ENCODE measurements at places on chromosomes 2 and 18.

DNA sequence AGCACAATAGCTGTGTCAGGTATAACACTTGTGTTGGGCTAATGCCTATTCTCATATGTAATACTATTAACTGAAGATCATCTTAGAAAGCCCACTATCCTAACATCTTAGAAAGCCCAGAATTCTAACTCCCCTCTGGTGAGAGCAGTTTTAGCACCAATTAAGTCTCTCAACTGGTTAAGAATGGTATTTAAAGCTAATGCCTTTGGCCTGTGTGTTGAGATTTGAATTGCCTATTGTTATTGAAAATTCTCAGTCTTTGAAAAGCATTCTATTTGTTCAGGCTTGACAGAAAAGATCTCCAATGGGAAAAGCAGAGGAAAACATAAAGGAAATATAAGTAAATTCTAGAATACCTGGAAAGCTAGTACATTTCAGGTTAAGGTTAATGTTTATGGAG is 352.5 kb downstream of the ARHGAP15 start:
- DNase-seq, result no peak

- no peak for DNase-seq
These were observed 1166.5 kb upstream of the NXPH2 start for GRCh38 chr2:139946690-139947089.

DNA sequence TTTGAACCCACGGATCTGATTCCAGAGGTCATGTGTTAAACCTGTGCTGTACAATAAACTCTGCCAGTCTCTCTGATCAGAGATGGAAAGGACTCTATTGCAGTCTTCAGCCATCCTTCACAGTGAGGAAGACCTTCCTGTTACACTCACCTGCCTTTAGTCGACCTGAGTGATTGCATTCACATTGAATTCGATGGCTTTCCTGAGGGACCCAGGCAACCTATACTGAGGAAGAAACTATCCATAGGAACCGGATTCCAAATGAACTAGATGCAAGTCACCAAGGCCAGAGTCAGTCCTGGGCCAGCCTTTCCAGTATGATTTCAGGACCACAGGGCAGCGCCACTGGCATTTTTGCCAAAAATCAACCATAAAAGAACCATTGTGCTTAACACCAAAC is 56.8 kb downstream of the PKDCC start:
- no peak for DNase-seq

DNA sequence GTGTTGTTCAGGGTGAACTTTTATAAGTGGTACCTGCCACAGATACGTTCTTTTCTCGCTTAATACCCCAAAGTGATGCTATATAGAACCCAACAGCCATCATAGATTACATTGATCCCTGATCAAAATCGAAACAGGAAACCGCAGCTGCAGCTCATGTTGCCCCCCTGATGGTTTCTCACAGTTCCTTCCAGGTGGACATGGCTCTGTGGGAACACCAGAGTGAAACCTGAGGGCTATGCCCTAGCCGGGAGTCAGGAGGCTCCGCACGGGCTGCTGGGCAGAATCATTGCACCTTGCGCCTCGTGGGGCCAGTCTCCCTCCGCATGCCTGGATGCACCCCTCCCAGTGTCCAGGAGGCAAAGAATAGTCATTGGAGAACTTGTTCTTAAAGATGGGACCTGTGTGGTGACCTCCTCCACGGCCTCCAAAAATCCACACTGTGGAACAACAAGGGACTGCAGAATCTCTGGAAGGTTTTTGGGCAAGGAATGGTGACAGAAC is 61.8 kb downstream of the CRACDL start:
- DNase-seq, result no peak

- DNase-seq, result no peak
These were observed 593.2 kb upstream of the ZNF804A start for GRCh38 chr2:184004948-184005672.

GRCh38 chr2:235766278-235766677 is 272.4 kb downstream of the AGAP1 start:
- DNase-seq, result peak; percentile 75

GRCh38 chr18:50642439-50642838 is 82.6 kb downstream of the MAPK4 start:
- no peak for DNase-seq

- no peak for DNase-seq
These were observed 57.8 kb upstream of the CCDC141 start for GRCh38 chr2:179107737-179108136.

DNA sequence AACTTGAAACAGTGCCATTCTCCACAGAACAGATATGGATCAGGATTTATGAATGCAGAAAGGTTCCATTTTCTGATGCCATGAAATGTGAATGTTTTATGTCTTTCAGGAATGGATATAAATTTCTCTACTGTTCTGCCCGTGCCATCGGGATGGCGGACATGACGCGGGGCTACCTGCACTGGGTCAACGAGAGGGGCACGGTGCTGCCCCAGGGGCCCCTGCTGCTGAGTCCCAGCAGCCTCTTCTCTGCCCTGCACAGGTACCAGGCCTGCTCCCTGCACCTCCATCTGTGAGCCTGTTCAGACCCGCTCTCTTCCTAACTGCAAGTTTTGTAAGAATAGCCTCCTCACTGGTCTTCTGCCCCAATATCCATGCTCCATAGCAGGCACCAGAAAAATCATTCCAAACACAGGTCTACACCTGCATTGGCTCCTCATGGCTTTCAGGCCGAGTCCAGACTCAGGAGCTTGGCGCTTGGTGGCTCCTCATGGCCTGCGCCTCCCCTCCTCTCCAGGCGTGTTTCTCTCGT is 68.6 kb downstream of the LPIN1 start:
- DNase-seq, result no peak

- DNase-seq, result no peak
These were observed 153.0 kb downstream of the SEPTIN10 start for GRCh38 chr2:109460553-109461324.

GRCh38 chr2:177394594-177394973 is 2.0 kb downstream of the AGPS start:
- no peak for DNase-seq

DNA sequence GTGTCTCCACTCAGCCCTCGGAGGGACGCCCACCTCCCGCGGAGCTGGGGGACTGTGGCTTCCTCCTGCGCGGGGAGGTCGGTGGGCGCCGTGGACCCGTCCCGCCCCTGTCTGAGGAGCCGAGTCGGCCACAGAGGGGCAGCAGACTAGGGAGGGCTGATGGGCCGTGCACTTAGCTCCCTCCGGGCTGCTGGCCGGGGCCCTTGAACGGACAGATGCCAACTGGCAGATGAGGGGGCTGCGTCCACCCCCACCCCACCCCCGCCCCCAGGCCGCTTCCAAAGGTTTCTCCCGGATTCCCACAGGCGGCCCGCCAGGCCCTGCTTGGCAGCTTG is 10.4 kb upstream of the UBE2F start:
- DNase-seq, result no peak

DNA sequence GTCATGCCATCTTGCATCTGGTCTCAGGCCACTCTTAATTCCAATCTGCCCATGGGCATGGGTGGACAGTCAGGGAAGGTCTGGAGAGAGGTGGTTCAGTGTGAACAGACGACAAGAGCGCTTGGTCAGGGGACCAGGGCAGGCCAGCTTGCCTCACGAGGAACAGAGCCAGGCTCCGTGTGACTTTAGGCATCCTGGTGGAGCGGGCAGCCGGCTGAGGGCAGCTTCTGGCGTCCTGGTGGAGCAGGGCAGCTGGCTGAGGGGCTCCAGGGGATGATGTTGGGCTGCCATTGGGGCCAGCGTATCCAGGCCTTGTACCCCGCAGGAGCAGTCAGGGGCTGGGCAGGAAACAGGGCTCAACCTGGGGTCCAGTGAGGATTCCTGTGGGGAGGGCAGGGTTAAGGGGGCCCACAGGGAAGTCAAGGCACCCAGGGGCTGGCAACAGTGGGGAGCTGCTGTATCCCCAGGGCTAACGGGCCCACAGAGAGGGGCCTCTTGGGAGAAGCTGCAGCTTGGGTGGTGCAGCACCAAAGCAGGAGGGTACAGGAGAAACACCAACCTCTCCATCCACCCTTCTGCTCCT is 197.9 kb upstream of the TWIST2 start:
- no peak for DNase-seq

- DNase-seq, result no peak
These were observed 1.3 kb downstream of the TMEM150A start for GRCh38 chr2:85600951-85601770.

DNA sequence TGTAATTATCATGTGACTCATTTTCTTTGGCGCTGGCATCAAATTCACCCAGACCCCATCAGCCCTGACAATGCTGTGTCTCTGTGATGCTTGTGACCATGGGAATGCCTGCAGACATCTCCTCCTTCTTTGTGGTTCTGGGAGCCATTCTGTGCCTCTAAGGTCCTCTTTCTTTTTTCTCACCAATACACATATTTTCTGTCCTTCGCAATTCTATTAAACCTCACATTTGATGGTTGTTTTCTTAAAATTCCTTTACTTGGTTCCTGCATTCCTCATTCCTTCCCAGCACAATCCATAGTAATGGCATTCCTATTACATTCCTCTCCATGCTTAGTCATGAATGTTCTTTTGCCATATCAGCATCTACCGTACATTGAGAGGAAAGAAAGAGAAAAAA is 375.3 kb downstream of the PIK3C3 start:
- DNase-seq, result no peak

DNA sequence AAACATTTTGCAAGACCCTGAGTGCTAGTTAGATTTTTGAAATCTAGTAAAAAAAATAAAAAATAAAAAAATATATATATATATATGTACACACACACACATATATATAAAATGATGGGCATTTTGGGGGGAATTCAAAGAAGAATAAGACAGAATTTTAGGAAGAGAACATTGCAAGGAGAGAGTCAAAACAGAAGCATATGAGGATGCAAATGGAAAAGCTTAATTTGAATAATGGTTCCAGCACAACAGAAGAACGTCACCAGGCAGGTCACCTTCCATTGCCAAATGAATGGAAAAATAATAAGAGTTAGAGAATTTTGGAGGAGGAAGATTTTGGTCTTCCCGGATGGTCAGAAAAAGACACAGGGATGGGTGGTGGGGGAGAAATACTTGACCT is 1097.2 kb downstream of the BCL11A start:
- DNase-seq, result no peak

- DNase-seq, result no peak
These were observed 200.7 kb upstream of the TNP1 start for GRCh38 chr2:217060516-217060915.

DNA sequence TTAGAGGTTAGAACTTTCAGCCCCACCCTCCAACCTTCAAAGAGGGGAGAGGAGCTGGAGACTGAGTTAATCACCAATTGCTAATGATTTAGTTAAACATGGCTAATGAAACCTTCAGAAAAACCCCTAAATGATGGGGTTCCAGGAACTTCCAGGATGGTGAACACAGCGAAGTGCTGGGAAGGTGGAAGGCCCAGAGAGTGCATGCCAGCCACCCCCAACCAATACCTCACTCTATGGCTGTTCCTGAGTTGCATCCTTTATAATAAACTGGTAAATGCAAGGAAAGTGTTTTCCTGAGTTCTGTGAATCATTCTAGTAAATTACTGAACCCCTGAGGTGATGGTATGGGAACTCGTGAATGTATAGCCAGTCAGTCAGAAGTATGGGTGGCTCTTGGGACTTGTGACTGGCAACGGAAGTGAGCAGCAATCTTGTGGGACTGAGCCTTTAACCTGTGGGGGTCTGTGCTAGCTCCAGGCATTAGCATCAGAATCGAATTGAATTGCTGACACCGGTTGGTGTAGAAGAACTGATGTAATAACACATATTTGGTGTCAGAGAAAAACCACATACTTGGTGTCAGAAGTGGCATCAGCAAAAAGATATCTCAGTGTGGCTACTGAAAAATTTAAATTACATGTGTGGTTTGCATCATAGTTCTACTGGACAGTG is 37.4 kb downstream of the NPHP1 start:
- no peak for DNase-seq

- no peak for DNase-seq
These were observed 20.9 kb downstream of the SLC39A6 start for GRCh38 chr18:36108196-36108595.

DNA sequence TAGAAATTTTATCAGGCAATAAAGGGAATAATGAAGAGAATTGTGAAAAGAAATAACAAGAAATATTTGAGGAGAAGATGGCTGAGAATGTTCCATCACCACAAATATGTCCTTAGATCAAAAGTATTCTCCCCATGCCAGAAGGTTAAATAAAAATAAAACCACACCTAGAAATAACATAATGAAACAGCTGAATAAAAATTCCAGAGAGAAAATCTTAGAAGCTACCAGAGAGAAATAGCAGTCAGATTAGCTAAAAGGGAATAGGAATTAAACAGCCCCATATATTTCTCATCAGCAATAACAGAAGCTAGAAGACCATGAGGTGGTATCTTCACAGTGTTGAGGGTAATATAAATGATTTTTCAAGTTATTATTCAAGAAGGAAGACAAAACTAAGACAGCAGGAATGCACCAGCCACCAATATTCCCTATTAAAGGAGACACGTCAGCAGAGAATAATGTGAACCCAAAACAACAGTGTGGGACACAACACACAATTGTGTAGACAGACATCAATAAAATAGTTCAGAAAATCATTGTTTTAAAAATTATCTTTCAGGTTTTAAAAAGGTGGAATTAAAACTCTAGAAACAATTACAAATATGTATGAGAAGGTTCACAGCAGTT is 82.0 kb upstream of the NEDD4L start:
- no peak for DNase-seq

GRCh38 chr2:96508521-96509113 is 3.5 kb upstream of the NEURL3 start:
- no peak for DNase-seq

- no peak for DNase-seq
These were observed 19.9 kb upstream of the RAB31 start for GRCh38 chr18:9688036-9688741.

GRCh38 chr2:171237751-171238505 is 77.2 kb upstream of the TLK1 start:
- DNase-seq, result no peak

- DNase-seq, result no peak
These were observed 63.1 kb upstream of the TMEM178A start for GRCh38 chr2:39602616-39603015.

DNA sequence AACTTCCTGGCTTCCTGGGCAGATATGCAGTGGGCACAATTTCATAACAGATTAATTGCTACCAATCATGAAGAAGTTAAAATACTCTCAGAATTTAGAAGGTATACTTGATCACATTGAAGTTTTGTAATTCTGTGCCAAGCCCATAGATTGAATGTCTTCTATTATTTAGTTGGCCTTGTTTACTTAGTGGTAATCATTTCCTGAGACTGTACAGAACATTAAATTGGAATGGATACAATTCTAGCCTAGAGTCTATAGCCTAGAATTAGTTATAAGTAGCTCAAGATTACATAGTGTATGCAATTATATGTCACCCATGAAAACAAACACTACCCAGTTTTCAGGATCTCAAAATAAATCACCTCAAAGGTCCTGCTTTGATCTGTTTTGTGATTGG is 615.8 kb downstream of the XIRP2 start:
- no peak for DNase-seq

DNA sequence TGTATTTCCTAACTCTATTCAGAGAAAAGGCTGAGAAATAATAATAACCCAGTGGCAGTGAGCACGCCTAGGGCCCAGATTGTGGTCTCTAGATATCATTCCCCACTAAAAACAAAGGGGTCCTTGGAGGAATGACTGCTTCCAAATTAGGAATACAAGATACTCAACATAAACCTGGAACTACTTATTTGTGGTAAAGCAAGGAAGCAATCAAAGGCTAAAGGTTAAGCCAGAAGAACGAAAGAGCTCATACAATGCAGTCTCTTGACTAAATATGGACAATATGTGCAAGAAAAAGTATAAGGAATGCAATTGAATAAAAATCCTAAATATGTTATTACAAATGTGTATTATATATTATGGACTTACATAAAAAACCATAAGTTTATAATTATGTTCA is 253.5 kb upstream of the NRP2 start:
- no peak for DNase-seq

Data from NCI-H774 (cell line).